ENCODE measurements at places on chromosomes 16 and 17.
A peak's percentile ranks its signal among the peaks of the same experiment; 100 is the strongest.

DNA sequence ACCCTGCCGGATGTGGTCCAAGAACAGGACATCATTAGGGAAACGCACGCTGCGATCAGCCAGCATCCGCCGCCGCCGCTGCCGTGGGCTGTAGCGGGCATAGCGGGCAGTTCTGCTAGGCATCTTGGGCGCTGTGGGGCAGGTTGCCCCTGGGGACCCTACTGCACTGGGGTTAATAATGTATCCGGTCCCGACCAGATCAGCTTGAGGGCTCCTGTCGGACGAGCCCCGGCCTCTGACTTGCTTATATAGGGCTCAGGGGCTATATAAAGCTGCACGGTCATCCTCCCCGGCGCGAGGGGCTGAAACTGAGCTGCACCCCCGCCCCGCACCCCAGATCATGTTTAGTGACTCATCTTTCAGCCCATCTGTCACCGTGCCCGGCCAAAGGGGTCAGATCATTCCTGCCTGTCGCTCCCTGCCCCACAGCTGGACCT, at the start of gene PPP1R27:
TSS of gene PPP1R27 (minus strand) at position 220 of the 437 bp plus-strand sequence. CDS start at position 123, 97 bp downstream.
- no peak for DNase-seq

GRCh38 chr17:3512505-3513171, 36.8 kb downstream of the ASPA start:
- DNase-seq = peak; percentile 64

DNA sequence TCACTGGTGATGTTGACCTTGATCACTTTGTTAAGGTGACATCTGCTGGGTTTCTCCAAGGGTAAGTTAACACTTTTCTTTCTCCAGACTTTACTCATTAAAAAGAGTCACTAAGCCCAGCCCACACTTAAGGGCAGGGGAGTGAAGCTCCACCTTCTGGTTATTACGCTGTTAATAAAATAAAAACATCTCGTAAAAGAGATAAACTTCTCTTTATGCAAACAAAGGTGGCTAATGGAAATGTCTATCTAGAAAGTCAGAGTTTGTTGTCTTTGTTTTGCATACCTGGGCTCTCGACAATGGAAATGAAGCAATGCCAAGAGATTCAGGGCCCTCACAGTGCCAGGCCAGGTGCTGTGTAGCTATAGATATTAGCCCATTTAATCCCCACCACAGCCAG, 134.4 kb downstream of the ZFHX3 start:
- no peak for DNase-seq

DNA sequence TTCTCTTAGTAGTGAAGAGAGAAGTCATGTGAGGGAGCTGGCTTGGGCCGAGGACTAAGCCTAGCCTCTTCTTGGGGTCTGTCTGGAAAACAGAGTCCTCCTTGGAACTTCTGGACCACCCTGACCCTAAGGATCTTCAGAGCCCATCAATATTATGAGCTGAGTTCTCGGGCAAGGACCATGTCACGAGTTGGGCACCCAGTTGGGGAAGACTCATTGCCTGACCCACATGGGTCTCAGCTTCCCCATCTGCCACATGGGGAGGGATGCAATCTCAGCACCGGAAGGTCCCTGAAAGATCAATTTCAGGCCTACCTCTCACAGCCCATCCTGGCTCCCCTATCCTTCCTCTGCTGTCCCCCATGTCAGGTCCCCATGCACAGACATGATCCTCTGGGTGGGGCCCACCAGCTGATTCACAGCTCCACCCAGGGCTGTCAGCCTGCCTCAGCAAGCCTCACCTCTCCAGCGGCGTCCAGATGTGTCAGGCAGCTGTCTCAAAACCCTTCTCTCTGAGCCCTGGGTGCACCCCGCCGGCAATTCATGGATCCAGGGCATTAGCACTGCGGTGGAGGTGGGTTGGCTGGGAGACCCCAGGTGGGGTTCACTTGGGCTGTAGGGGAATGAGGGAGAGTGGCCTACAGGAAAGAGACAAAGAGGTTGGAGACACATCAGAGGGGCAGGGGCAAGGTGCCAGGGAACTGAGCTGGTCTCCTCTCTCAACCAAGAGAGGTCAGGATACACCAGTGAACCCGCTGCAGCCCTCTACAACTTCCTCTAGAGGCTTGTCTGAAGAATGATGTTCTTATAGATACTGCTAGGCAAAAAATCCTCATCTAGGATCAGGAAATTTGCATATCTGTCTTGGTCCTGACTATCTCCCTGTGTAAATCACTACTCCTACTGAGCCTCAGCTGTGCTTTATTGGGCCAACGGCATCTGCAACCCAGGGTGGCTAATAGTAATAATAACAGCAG, 1.8 kb downstream of the NLRP1 start:
- no peak for DNase-seq

GRCh38 chr17:42120770-42121769, at the start of gene KAT2A:
Gene KAT2A, minus strand, starts transcription at chr17:42121367. Its CDS starts 63 bp downstream, at chr17:42121304.
- peak; percentile 78 for DNase-seq

- no peak for DNase-seq
These were observed 124.4 kb downstream of the ANKRD11 start for GRCh38 chr16:89365996-89366395.

DNA sequence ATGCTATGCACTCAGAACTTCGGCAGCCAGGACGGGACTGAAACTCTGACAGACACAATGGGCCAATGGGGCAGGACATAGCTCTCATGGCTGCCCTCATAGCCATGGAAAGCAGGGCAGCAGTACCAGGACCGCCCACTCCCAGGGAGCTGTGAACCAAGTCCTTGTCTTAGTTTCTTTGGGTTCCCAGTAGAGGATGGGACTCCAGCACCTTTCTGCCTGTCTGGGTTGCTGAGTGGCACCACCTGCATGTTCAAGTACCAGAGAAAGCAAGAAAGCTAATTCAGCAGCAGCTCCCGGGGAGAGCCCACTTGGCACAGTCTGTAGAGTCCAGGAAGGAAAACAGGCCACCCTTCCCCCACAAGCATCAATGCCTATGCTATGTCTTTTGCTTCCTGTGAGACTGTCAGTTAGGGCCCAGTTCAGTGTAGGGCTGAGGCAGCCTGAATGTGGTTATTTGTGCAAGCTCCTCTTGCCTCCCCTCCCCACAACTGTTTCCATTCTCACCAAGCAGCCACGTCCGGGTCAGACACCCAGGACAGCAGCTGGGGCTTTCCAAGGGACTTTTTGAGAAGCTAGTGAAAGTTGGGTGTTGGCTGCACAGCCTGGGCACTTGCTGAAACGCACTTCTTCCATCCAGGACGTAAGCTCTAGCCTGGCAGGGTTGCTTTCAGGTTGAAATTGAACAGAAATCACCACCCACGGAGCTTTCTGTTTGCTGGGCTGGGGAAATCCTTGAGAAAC, 7.8 kb downstream of the SUPT4H1 start:
- DNase-seq = no peak

- DNase-seq = no peak
These were observed 21.2 kb downstream of the ZNF469 start for GRCh38 chr16:88403794-88404581.

- no peak for DNase-seq
These were observed 2.0 kb downstream of the KRT20 start for GRCh38 chr17:40883031-40883430.

DNA sequence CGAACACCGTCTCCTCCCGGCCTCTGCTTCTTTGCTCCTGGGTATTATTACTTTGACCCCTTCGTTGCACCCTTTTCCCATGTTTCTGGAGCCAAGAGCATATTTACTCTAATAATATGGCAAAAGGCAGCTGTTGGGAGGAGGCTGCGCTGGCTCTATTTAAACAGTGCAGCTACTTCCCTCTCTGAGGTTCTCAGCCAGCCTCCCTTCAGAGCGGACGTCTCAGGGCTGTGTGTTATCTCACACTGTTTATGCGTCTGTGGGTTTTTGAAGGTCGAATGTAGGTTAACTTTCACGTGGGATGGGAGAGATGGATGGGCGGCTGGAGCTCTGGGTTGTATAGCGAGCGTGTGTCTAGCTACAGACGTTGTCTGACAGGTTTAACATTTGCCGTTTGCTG, 45.3 kb downstream of the COX4I1 start:
- no peak for DNase-seq

- DNase-seq = no peak
These were observed 4.6 kb downstream of the RBBP6 start for GRCh38 chr16:24543949-24544348.

DNA sequence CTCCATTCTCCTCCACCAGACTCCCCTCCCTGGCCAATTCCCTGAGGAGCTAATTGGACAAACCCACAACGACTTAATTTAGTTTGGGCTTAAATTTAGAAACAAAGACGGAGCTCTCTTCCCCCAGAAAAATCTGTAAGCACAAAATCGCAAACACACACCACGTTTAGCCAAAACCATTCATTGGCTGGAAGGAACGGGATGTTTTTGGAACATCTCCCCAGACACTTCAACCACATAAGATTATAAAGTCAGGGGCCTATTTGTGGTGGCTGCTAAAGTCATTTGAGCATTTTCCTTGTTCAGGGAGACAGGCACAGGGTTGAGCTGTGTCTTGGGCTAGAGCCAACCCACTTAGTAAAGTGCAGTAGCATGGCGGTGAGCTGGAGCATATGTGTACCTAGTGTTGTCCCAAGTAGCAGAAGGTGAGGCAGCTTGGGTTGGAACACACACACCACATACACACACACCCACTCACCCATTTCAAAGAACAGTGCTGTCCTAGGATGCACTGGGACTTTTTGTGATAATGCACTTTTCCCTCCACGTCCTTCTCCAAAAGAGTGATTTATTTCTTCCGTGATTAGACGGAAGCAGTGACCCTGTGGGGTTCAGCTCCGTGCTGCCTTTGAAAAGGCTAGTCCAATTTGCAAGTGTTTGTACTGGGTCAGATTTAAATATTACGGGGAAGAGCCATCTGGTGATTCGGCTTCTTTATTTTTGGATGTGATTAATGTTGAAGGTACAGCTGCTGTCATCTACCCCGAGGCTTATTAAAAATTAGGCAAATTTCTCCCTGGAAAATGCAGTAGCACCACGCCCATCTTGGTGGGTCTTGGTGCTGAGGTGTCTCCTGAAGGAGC, 32.2 kb downstream of the ELAC2 start:
- peak; percentile 68 for DNase-seq

- no peak for DNase-seq
These were observed 22.7 kb downstream of the LIG3 start for GRCh38 chr17:35002876-35003551.

DNA sequence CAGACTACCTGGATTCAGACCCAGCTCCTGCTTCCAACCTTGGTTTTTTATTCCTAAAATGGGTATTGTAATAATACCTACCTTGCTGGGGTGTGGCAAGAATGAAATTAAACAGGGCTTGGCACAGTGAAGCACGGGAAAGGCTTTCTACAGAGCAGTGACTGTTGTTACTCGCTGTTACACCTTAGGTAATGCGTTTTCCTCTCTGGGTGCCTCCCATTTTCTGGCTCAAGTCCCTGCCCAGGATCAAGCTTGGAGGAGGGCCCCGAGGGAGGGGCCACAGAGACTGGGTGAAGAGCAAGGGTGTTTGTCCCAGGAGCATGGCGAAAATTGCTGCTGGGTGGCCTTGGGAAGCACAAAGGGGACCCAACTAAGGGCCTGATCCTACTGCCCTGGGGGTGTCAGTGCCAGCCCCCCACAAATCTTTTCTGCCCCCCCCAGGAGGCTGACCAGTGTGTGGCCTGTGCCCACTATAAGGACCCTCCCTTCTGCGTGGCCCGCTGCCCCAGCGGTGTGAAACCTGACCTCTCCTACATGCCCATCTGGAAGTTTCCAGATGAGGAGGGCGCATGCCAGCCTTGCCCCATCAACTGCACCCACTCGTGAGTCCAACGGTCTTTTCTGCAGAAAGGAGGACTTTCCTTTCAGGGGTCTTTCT, 13.3 kb downstream of the MIEN1 start:
- DNase-seq = no peak
